ENCODE measurements at places on chromosomes 12 and 14.

GRCh38 chr14:42163136-42163535 lies 556.5 kb downstream of the LRFN5 start:
- no peak for DNase-seq

- DNase-seq: no peak
Measured at GRCh38 chr14:69484444-69485314, at the start of gene PLEKHD1. Gene PLEKHD1 (plus strand): TSS chr14:69484728. CDS start chr14:69484966, 238 bp downstream.

GRCh38 chr14:22541721-22542120 lies 47.3 kb downstream of the DAD1 start:
- DNase-seq: no peak

GRCh38 chr14:92372230-92372629 lies 49.3 kb downstream of the SLC24A4 start:
- DNase-seq: no peak

DNA sequence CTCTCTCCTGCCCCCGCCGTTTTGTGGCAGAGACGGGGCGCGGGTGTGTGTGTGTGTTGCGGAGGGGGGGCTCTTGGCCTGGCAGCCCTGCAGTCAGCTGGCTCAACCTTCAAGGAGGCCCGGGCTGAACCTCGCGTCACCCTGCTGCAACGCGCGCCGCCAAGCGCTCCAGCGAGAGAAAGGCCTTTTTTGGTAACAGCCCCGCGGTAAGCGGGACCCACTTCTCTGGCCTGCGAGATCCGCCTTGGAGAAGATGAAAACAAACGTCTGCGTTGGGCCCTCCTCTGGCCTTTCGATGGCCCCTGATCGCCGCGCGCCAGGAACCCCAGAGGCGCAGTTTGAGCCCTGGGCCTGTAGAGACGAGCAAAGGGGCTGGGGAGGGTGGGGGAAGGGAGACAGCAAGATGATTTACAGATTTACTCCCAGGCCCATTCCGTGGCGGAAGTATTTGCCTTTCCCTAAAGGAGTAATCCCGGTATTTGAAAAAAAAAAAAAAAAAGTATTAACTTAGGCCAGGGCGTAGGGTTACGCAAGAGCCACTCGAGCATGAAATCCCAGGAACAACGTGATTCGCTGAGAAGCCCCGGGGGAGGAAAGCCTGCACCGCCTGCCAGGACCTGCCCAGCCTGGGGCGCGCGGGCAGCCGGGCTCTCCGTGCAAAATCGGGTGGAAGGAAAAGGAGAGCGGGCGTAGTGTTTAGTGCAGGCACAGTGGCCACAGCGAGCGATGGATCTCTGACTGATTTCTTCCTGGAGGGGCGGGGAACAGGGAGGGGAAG lies 4.5 kb upstream of the IRF2BPL start:
- DNase-seq: peak; percentile 88

- DNase-seq: no peak
Measured at GRCh38 chr12:94532490-94533422, 73.1 kb upstream of the CEP83 start.

DNA sequence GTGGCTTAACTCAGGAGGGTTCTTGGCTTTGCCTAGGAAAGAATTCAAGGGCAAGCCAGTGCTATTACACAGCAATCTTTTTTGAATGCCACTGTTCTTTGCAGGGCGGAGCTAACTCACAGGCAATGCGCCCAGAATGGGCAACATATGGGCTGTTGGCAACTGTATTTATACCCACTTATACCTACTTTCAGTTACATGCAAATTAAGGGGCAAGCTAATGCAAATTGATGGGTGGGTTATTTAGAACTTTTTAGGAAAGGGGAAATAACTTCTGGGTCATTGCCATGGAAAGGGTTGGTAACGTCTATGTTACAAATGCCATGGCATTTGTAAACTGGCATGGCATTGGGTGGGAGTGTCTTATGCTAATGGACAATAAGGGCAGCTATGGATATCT lies 85.4 kb downstream of the C12orf50 start:
- DNase-seq: no peak

- DNase-seq: no peak
Measured at GRCh38 chr14:93142854-93143652, 27.3 kb upstream of the ITPK1 start.

DNA sequence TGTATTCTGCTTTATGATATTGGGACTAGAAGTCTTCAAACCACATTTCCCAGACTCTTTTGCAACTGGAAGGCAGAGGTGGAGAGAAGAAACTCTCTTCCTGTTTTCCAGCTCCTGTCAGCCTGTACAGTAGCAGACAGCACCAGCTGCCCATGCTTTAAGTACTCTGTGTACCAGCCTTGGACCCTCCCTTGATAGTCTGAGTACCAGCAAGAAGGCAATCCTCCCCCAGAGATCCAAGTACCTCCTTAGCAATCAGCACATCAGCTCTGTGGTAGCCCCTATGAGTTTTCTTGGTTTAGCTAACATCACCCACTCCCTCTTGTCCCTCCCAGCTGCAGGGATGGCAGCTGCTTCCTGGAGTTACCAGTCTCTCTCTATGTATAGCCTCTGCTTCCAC lies 56.3 kb downstream of the STXBP6 start:
- DNase-seq: no peak

- DNase-seq: no peak
Measured at GRCh38 chr12:131385313-131386166, 325.4 kb upstream of the SFSWAP start.

DNA sequence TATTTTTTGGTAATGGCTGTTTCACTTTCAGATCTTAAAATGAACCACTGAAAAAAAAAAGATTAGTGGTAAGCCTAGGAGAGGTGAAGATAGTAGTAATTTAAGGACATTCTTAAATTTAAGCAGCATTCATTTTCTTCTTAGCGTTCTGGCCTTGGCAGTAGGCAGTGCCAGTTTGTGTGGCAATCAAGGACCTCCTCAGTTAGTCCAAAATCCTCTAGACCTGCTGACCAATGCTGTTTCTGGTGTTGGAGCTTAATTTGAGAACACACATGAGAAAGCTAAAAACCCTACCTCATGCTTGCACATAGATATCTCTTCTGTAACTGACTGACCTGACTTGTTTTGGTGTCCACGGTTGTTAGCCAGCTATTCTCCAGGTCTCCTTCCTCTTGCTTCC lies 219.8 kb upstream of the RGS6 start:
- no peak for DNase-seq

DNA sequence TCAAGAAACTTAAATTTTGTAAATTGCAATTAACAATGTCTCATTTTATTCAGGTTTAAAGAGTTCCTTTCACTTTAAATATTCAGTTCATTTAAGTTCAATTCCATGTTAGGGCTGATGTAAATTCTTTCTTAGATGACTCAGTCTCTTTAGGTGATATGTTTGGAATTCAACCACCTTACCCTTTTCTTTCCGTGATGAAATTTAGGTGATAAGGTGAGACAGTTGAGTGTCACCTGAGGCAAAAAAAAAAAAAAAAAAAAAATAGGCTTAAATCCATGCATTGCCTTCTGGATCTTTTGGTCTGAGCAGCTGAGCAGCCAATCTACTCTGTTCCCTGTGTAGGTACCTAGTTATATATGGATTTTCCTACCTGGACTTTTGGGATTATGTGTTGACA lies 299.5 kb downstream of the DAD1 start:
- no peak for DNase-seq

DNA sequence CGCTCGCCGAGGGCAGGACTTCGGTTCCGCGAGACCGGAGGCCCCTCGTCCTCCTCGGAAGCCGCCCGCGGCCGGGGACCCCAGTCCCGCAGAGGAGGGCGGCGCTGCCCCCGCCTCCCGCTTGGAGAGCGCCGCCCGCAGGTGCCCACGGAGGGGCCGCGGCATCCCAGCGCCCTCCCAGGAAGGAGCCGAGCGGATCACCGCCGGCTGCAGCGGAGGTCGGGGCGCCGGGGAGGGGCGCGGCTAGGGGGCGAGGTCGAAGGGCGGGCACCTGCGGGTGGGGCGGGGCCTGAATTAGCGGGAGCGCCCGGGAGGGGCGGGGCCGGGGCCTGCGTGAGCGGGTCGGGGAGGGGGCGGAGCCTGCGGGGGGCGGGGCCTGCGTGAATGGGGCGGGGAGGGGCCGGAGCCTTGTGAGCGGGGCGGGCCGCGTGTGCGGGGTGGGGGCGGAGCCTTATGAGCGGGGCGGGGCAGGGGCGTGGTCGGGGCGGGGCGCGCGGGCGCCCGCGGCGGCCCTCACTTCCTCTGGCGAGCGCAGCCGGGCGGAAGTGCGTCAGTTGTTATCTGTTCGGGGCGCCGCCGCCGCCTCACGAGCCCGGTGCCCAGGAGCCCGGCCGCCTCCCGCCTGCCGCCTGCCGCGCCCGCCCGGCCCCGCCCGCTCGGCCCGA lies at the start of gene FBRSL1:
Gene FBRSL1 (plus strand): TSS at position 550 of the 665 bp plus-strand sequence.
- peak; percentile 22 for DNase-seq

DNA sequence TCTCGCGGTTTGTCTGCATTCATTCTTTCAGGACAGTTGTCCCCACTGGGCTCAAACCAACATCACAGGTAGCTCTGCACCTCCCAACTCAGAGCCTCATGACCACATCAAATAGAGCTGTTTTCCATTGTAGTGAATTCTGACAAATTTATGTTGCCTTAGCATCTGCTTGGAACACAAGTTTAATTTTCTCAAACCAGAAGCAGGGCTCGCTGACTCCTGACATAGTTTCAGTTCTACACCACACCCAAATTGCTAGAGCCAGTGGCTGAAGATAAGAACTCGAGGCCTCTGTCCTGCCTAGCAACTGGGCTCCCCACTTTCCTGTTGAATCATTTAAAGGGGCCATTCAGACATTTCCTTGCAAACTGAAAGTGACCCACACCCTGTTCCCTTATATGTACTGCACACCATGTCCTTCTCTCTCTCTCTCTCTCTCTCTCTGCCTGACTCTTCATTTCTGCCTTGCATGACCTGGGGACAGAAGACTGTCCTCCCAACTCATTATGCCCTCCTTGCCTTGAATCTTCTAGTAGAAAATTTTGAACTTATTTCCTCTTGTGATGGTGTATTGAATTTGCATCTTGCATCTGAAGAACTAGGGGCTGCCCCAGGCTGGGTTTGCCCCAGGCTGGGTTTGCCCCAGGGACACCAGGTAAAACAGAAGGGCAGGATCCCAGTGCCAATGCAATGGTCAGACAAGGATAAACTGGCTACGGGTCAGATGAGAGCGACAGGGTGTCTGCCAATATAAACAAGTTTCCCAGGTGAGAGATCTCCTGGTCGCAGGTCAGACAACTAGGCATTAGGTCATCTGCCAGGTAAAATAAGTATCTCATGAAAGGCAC lies 9.7 kb upstream of the WSCD2 start:
- DNase-seq: peak; percentile 20

DNA sequence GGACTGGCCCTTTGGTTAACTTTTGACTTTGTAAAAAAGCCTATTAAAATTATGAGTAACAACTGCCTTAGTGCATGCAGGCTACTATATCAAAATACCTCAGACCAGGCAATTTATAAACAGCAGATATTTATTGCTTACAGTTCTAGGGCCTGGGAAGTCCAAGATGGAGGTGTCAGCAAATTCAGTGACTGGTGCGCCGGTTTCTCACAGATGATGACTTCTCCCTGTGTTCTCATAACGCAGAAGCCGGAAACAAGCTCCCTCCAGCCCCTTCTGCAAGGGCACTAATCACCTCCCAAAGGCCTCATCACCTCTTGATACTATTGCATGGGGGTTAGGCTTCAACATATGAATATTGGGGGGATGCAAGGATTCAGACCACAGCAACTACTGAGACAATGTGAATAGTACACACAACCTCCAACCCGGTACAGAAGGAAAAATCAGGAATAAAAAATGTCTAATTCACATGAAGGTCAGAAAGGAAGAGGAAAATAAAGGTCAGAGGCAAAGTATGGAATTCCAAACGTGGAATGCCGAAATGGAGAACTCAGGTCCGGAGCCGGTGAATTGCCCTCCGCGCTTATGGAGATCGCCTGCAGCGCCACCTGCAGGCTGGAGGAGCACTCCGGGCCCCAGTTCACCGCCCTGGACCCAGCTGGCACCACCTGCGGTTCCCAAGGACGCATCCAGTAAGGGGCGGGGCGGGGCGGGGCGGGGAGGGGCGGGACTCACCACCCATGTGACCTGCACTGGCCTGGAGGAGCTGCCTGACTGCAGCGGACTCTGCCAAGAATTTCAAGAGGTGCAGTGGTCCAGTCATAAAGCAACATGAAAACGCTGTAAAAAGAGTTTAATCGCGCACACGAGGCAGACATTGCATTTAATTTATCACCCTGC lies 203.4 kb downstream of the KIF26A start:
- DNase-seq: peak; percentile 5

- no peak for DNase-seq
Measured at GRCh38 chr14:61726778-61727658, 31.7 kb downstream of the HIF1A start.

DNA sequence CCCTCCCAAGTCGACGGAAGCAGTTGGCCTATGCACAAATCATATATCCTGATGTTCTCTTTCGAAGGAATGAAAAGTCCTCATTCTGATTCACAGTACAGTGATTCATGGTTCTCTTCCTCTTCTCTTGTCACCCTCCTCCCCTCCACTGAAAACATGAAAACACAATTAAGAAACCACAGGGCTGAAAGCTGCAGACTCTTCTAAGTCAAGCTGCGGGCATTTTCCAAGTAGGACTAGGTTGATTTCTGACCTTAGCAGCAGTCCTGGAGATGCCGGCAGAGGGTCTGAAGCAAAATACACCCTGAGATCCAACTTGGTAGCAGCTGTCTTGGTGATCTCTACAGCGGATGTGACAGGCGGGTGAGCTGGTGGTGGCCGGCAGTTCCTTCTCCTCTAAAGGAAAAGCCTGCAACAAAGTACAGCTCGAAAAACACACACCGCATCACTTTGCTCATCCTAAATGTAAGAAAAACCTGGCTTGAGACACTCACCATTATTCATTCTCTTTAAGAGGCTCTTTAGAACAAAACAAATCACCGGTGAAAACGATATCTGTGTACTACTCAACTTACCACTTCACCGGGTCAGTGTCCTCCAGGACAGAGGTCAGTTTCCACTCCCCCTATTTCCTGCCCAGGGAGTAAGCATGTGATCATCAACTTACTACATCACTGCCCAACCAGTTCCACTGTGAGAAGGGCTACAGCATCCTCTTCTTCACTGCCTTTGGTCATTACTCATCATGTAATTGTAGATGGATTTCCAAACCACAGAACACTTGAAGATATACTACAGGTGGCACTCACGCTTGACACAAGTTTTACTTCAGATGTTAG lies 6.0 kb downstream of the TMCC3 start:
- peak; percentile 86 for DNase-seq

- DNase-seq: no peak
Measured at GRCh38 chr14:74935360-74935680, 12.3 kb upstream of the RPS6KL1 start.

DNA sequence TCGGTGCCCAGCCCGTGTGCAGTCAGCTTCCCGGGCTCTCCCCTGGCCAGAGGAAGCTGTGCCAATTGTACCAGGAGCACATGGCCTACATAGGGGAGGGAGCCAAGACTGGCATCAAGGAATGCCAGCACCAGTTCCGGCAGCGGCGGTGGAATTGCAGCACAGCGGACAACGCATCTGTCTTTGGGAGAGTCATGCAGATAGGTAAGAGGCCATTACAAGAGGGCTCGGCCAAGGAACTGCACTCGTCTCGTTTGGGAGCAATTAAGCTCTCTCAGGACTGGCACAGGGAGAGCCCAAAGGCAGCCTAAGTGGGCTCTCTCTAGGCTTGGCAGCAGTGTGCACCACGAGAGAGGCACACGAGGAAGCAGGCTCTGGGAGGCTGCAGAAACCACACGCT lies 3.7 kb downstream of the WNT5B start:
- DNase-seq: no peak

Data from epithelial cell of prostate (primary cell).